ENCODE measurements at places on chromosomes 6 and 20. TPM values are rescaled to one million over a fixed set of nuclear protein-coding genes. Genes with fewer than 3 reads are reported as not detected.

SLC35D3 gene
- total RNA-seq = not detected

- no peak for DNase-seq
Measured at GRCh38 chr20:34485068-34485634, 31.1 kb upstream of the DYNLRB1 start.

DNA sequence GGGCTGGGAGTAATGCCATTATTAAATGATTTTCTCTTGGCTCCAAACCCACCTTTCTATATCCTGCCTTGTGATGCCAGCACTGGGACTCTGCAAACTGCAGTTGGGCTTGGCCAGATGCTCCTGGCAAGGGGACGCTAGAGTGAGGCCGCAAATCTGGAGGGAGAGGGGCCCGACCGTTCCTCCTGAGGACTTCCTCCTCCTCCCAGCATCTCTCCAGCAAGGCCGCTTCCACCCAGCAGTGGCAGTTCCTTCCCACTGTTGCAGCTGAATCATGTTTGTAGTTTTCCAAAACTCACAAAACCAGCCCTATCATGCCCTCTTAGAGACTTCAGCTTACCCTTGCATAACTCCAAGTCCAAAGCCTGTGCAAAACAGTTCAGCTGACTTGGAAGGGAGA lies 244.4 kb downstream of the FOXA2 start:
- DNase-seq = no peak

DNA sequence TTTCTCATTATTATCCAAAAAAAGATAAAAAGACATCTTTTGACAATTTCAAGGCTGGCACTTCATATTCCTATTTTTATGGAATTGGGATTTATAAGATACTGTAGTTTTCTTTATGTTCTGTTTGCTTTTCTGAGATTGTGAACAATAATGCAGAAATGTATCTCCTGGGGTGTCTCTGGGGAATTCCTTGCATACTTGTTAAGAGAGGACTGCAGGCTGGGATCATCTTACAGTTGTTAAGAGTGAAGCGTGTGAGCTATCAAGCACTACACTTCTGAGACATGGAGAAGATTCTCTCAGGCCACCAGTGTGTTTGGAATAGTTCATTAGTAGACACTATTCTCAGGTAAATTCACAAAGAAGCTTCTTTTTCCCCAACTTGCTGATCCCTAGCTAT lies 963.3 kb upstream of the GJE1 start:
- DNase-seq = peak; percentile 13

- DNase-seq = no peak
Measured at GRCh38 chr20:2080532-2081224, 20.9 kb upstream of the STK35 start.

JAG1 gene
- 62.5 TPM for total RNA-seq

GABRR1 gene
- not detected for total RNA-seq

GSTA2 gene
- not detected for total RNA-seq

ARHGAP40 gene
- not detected for total RNA-seq

TINAG gene
- not detected for total RNA-seq

DNA sequence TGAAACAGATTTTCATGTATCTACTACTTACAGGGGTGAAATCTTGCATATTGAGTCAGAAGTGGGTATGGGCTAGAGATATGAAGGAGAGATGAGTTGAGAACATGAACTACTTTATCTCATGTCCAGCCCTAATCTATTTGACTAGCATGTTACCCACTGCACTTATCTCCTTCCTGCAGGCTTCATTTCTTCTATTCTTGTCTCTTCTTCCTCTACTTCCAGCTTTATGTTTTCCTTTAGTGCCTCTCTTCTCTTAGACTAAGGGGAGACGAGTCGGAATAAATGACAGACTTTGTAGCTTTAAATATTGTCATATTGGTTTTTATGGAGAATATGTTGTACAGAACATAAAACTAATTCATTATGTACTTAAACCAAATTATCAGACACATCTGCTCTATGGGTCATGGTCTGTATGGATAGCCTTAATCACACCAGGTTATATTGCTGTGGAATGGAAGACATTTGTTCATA lies 5.3 kb downstream of the RAB32 start:
- DNase-seq = no peak

Measured in Daoy (cell line).